Activated CD4-positive, alpha-beta T cell treated with anti-CD3 and anti-CD28 coated beads for 36 hours (primary cell): ENCODE measurements at places on chromosomes 5 and 9. TPM values are rescaled to one million over a fixed set of nuclear protein-coding genes. Genes with fewer than 3 reads are reported as not detected.

- H3K27me3 ChIP-seq = no peaks in the 10 kb centered on the region
- no peak for DNase-seq
- no peaks in the 10 kb centered on the region for H3K36me3 ChIP-seq
- H3K27ac ChIP-seq = peak overlapping the region; percentile 22
These were observed 75.3 kb downstream of the ARHGAP26 start for GRCh38 chr5:142845402-142845921.

DNA sequence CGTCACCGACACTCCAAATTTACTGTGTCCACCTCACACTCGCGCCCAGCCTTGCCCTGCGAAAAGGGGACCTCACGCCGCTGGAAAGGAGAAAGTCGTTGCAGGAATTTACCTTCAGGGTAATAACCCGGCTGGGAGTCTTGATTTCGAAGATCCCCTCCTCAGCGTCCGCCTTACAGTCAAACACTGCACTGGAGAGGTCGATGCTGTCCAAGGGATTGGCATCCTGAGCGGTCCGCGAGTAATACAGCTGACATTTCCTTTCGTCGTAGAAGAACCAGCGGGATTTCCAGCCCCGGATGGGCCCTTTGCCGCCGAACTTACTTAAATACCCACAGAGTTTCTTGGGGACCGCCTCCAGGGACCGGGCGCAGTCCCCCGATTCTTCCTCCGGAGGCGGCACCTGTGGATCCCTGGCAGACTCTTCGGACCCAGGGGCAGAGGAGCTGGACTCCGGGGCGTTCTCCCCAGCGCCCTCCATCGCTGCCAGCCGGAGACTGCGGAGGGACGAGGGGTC lies 330 bp downstream of the TBC1D2 start:
- H3K4me3 ChIP-seq = peak overlapping the region; percentile 94
- H3K4me1 ChIP-seq = peaks cover 17% of the 10 kb centered on the region
- DNase-seq = no peak

The PCDHGB4 gene
- total RNA-seq = not detected

GRCh38 chr9:38287420-38287985 lies 105.0 kb upstream of the ALDH1B1 start:
- no peak overlapping the region for H3K4me3 ChIP-seq
- DNase-seq = no peak
- H3K4me1 ChIP-seq = no peaks in the 10 kb centered on the region
- H3K27me3 ChIP-seq = peaks cover 2% of the 10 kb centered on the region
- H3K36me3 ChIP-seq = no peaks in the 10 kb centered on the region
- H3K27ac ChIP-seq = no peak overlapping the region

The LECT2 gene
- not detected for total RNA-seq

GRCh38 chr5:63022403-63022802 lies 443.8 kb downstream of the LRRC70 start:
- DNase-seq = no peak
- no peaks in the 10 kb centered on the region for H3K4me1 ChIP-seq
- no peak overlapping the region for H3K27ac ChIP-seq
- no peaks in the 10 kb centered on the region for H3K36me3 ChIP-seq

The STRBP gene
- 34.8 TPM for total RNA-seq

DNA sequence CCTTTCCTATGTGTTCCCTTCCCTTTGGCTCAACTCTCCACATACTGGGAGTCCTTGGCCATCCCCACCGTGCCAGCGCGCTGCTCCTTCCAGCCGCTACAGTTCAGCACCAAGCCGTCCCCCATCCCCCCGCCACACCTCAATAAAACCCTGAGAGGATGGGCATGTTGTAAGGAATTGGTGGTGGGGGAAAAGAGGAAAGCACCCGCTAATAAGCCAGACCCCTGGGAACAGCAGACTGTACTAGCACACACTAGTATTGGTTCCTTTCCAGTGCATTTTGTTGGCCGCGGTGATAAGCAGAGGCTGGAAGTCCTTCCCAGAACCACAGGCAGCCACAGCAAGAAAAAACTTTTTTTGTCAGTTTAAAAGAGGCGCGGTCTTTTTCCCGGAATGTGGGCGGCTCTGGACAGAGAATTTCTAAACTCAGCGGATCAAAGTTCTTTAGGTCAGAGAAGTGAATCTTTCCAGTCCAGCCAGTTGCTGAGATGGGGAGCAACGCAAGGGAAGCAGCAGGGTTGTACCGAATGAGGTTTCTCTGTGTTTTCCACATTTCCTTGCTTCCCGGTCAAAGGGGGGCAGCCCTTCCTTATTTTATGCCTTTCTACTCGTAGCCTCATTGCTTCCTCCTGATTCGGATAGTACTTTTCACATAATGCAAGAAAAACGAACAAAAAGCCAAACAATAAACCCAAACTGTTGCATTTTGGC lies 2.1 kb downstream of the CHSY3 start:
- H3K27me3 ChIP-seq = peaks cover 37% of the 10 kb centered on the region
- no peak overlapping the region for H3K27ac ChIP-seq
- DNase-seq = no peak
- H3K4me1 ChIP-seq = peaks cover 11% of the 10 kb centered on the region
